Fibroblast of upper back skin (primary cell): ENCODE measurements at places on chromosomes 3 and 15.

DNA sequence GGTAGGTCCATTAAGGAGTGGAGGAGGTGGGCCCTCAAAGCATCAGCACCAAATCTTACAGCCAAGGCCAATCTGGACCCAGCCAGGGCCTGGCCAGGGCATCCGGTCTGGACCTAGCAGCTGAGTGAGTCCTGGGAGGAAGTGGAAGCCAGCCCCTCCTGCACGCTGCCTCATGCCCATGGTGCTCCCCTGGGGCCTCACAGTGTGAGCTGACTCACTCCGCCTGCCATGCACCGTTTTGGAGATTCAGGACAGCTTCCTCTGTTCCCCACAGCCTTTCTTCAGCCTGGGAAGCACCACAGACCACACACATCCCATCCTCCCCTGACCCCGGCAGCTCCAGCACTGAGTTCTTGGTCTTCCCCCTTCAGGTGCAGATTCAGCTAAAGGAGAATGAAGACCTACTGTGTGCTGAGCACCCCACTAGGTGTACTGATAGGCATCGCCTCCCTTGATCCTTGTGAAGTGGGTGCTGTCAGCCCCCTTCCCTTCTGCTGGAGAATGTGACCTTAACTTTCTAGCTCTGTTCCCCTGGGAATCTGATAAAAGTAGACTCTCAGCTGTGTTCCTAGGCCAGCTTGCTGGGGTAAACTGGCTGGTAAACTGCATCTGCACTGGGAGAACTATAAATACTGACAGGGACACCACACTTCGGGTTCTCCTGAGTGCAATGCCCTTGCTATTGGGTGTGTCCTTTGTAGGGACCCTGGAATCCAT is 36.8 kb upstream of the SEC13 start:
- DNase-seq: peak; percentile 93

- DNase-seq: no peak
These were observed 46.7 kb downstream of the IGF2BP2 start for GRCh38 chr3:185778094-185778493.

DNA sequence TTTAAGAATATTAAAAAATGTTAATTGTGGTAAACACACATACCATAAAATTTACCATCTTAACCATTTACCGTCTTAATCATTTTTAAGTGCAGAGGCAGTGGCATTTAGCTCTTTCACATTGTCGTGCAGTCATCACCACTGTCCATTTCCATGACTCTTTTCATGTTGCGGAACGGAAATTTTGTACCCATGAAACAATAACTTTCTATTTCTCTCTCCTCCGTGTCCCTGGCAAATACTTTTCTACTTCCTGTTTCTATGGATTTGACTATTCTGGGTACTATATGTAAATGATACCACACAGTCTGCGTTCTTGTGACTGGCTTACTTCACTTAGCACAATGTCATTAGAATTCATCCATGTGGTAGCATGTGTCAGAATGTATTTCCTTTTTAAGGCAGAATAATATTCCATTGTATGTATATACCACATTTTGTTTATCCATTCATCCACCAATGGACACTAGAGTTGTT is 27.9 kb downstream of the AKAP13 start:
- no peak for DNase-seq

GRCh38 chr3:156867920-156868319 is 41.8 kb downstream of the LEKR1 start:
- no peak for DNase-seq

- DNase-seq: no peak
These were observed 79.2 kb downstream of the ABHD5 start for GRCh38 chr3:43769885-43770425.

GRCh38 chr3:151837057-151837456 is 23.1 kb downstream of the AADAC start:
- peak; percentile 93 for DNase-seq

DNA sequence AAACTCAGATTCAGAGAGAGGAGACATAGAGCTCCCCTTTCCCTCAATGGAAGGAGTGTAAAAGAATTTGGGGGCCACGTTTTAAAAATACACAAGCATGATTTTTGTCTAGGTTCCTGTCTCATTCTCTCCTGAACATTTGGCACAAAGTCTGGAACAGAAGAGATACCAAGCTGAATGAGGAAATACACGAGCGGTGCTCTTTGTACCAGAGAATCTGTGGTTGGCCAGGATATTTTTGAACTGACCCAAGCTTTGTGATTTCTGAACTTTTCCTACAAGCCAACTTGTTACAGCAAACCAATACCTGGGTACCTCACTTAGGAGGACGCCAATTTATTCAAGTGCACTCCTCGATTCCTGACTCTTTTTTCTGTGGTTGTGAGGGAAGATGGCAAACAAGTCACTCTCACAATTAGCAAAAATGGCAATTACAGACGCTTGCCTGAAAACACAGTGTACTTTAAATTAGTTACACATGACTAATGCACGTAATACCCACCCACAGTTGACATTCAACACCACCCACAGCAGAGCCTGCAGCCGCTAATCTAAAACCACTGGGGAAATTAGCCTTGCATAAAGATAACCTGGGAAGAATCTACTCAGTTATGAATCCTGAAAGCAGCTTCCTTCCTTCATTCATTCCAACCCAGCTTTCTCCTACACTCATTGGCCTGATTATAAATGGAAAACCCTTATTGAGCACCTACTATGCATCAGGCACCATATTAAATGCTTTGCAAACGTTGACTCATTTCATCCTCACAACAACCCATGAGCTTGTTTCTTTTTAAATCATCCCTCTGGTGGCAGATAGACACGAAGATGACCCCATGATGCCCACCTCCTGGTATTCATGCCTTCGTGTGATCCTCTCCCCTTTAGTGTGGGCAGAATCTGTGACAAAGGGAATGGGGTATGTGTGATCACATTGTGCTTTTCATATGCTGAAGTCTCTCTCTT is 293.5 kb downstream of the KBTBD8 start:
- DNase-seq: no peak

DNA sequence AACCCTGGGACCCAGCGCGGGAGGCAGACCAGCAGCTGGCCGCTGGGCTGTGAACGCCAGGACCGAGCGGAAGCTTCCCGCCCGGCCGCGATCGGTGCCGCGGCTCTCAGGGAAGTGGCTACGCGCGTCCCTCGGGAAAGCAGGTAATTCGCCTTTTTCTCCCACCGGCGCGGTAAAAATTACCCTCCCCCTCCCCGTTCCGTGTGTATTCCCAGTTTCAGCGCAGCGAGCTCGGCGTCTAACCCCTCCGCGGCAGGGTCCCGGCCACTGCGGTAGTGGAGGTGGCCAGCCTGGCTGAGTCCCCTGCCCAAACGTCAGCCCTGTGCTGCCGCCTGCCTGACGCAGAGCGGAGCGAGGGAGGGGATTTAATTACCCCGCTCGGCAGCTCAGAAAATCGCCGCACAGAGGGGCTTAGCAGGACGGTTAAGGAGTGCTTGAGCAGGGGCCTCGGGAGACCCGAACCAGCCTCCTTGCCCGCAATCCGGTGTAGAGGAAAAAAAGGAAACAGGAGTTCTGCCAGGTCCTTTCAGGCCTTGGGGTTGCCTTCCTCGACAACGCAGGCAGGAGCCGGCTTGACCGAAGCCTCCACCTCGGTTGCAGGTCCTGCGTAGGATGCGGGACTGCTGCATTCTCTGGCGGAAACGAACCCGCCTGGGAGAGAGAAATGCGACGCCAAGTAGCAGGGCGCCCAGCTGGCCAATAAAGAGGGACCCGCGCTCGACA is 2.9 kb downstream of the GATA2 start:
- no peak for DNase-seq

DNA sequence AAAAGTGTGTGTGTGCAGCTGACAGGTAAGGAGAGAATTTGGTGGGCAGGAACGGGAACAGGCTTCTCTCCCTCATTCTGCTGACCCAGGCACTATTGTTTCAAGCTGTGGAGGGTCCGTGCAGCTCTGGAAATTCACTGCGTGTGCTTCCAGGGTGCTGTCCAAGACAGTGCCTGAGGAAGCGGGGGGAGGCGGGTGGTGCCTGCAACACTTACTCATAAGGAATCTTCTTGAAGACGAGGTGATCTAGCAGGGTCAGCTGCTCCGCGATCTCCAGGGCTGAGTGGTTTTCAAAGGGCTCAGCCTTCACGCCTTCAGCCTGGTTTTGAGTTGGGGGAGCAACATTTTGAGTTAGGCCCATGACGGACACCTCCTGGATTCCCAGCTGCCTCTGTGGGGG is 46.6 kb upstream of the CTSH start:
- peak; percentile 36 for DNase-seq

DNA sequence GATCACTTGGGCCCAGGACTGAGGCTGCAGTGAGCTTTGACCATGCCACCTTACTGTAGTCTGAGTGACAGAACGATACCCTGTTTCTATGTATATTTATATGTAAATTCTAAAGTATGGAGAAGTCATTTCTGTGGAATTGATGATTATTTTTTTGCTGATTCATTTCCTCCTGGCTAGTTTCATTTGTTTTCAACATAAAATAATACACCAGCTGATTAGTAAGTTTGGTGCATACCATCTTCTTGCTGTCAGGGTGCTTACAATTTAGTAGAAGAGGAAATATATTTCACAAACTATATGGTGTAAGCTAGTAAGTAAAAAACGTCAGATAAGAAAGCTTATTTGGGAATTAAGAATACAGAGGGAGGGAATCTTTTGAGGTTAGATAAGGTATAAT is 36.0 kb downstream of the SLC25A26 start:
- peak; percentile 13 for DNase-seq

DNA sequence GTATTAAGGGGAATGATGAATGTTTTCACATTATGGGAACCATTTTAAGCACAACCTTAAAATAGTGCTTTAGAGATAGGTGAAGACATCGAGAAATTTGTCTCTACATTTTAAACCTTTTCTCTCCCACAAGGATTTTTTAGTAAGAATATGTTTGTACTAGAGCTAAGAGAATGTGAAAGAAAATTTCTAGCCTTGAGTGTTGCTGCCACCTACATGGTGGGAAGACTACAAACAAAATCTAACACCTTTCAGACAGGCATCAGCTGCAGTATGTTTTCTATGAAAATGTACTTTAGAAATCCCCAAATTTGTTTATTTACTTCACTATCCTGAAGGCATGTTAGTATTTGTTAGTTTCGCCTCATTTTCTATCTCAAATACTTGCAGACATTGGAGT is 247.4 kb downstream of the WDR72 start:
- no peak for DNase-seq

GRCh38 chr3:129593230-129593594 is 13.3 kb downstream of the PLXND1 start:
- DNase-seq: no peak

DNA sequence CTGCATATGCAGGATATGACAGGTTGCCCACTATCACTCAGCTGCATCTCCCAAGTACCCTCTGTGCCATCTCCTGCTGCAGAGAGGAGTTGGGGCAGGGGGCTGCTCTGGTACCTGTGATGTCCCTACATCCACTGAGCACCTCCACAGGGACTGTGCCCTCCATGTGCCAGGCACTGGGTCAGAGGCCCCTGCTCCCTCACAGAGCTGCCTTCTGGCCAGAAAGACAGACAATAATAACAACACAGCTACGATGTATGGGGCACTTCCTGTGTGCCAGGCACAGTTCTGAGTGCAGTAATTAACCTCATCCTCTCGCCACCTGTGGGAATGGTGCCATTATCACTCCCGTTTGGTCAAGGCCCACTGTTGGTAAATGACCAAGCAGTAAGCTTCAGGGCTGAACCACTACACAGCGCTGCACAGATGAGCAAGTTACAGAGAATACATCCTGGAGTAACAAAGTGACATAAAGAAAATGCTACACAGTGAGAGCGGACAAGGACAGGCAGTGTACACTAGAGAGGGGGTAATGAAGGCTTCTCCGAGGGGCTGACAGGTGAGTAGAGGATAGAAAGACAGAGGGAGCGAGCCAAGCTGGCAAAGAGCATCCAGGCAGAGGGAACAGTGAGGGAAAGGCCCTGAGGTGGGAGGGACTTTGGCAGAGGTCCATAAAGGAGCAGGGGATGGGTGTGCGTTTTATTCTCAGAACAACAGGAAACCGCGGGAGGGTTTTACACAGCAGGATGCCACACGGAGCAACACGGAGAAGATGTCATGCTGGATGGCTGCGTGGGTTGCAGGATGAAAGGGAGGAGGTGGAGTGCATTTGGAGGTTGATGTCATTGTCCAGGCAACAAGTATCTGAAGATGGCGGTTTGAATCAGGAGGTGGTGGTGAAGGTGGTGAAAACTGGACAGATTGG is 13.6 kb downstream of the WNT7A start:
- DNase-seq: no peak

DNA sequence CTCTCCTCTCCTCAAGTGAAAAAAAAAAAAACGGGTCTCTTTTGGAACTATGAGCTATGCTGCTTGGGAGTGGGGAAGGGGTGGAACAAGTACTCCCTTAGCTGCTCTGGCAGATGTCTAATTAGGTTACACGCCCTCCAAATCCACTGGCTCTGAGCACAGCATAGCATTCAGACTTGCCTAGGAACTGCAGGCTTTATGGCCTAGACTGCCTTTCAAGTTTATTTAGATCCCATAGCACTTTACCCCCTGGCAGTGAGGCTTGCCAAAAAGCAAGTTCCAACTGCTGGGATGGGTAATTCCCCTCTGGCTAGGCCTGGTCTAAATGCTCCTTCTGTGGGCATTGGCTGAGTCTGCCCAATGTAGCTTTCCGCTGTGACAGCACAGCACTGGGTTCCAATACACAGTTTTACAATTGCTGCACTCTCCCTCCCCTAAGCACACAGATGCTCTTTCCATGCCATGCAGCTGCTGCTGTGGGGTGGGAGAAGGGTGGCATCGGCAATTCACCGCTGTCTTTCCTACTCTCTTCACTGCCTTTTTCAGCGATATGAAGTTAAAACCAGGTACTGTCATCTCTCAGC is 152.8 kb downstream of the KCNAB1 start:
- no peak for DNase-seq

- DNase-seq: no peak
These were observed 84.8 kb upstream of the ICE2 start for GRCh38 chr15:60563539-60564404.

- DNase-seq: no peak
These were observed 85.4 kb upstream of the ARRDC4 start for GRCh38 chr15:97875025-97875512.

GRCh38 chr3:177771780-177772179 is 574.5 kb upstream of the TBL1XR1 start:
- DNase-seq: no peak

- peak; percentile 1 for DNase-seq
These were observed 1001.4 kb downstream of the SQOR start for GRCh38 chr15:46636206-46636605.
